ENCODE measurements at places on chromosomes 7 and 10. TPM values are rescaled to one million over a fixed set of nuclear protein-coding genes. Genes with fewer than 3 reads are reported as not detected.

SMKR1 gene
- total RNA-seq, result not detected

LIPN gene
- total RNA-seq, result not detected

SP4 gene
- total RNA-seq, result 8.6 TPM

- no peaks in the 10 kb centered on the region for H3K36me3 ChIP-seq
- DNase-seq, result no peak
These were observed 9.7 kb downstream of the TBRG4 start for GRCh38 chr7:45101748-45102147.

- H3K27me3 ChIP-seq, result no peaks in the 10 kb centered on the region
- H3K27ac ChIP-seq, result no peak overlapping the region
- no peak for DNase-seq
These were observed 10.3 kb upstream of the STK17A start for GRCh38 chr7:43572516-43573049.

- DNase-seq, result no peak
- H3K27me3 ChIP-seq, result no peaks in the 10 kb centered on the region
- H3K36me3 ChIP-seq, result no peaks in the 10 kb centered on the region
- no peak overlapping the region for H3K4me3 ChIP-seq
- H3K4me1 ChIP-seq, result no peaks in the 10 kb centered on the region
- no peak overlapping the region for H3K27ac ChIP-seq
These were observed 87.2 kb downstream of the PHF14 start for GRCh38 chr7:11060893-11061292.

GRCh38 chr10:56240471-56240870 is 120.6 kb downstream of the ZWINT start:
- H3K36me3 ChIP-seq, result no peaks in the 10 kb centered on the region
- H3K4me3 ChIP-seq, result no peak overlapping the region
- H3K27me3 ChIP-seq, result no peaks in the 10 kb centered on the region
- no peaks in the 10 kb centered on the region for H3K4me1 ChIP-seq

DNA sequence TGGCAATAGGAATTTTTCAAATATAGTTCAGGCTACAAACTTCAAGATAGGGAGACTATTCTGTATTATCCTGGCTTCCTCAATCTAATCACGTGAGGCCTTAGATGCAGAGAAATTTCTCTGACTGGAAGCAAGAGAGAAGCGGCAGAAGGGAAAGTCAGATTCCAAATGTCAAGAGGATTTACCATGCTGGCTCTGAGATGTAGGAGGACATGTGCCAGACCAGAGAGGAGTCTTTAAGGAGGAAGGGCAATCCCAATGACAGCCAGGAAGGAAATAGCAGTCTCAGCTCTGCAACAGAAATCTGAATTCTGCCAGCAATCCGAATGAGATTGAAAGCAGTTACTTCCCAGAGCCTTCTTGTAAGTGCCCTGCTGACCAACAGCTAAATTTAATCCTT is 57.4 kb downstream of the NUTM2E start:
- H3K27me3 ChIP-seq, result no peaks in the 10 kb centered on the region
- no peak for DNase-seq
- no peaks in the 10 kb centered on the region for H3K4me1 ChIP-seq
- H3K36me3 ChIP-seq, result no peaks in the 10 kb centered on the region
- H3K27ac ChIP-seq, result no peak overlapping the region

GRCh38 chr7:158861004-158861787 is 4.8 kb downstream of the DYNC2I1 start:
- DNase-seq, result no peak
- no peaks in the 10 kb centered on the region for H3K27me3 ChIP-seq
- H3K36me3 ChIP-seq, result no peaks in the 10 kb centered on the region

- no peaks in the 10 kb centered on the region for H3K36me3 ChIP-seq
- H3K4me1 ChIP-seq, result no peaks in the 10 kb centered on the region
- H3K27me3 ChIP-seq, result no peaks in the 10 kb centered on the region
- no peak overlapping the region for H3K4me3 ChIP-seq
- no peak for DNase-seq
These were observed 85.8 kb downstream of the MKX start for GRCh38 chr10:27659786-27660185.

DNA sequence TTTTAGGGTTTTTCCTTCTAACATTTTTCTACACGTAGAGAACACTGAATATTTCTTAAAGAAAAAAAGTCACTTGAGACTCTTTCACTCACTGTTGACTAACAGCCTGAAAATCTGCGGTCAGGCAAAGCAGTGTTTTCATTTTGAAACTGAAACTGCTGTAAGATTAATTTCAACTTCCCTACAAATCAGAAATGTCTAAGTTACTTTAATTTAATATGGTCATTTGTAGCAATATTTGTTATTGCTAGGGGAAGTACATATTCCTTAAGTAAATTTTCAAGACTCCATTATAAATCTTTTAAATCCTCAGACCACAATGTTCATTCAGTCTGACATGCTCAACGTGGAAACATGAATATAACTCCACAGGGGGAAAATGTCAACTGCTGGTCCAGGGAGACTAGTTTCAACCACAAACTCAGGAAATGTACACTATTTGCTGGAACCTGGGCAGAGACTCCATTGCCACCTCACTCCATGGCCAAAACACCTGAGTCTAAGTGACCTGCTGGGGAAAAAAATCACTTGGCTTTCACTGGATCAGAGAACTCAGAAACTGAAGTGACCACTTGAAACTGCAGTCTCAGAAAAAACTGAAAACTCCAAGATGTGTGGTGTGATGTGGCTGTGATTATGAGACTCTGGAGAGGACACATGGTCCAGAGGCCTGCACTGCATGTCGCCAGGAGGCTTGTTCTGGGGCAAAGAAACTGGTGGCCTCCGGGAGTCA is 161.2 kb downstream of the TAX1BP1 start:
- H3K36me3 ChIP-seq, result no peaks in the 10 kb centered on the region
- H3K27ac ChIP-seq, result peak overlapping the region; percentile 19
- peak overlapping the region; percentile 20 for H3K4me3 ChIP-seq
- no peaks in the 10 kb centered on the region for H3K27me3 ChIP-seq

GRCh38 chr10:114653926-114654325 is 4.1 kb downstream of the ABLIM1 start:
- H3K27me3 ChIP-seq, result no peaks in the 10 kb centered on the region
- no peaks in the 10 kb centered on the region for H3K36me3 ChIP-seq
- peaks cover 3% of the 10 kb centered on the region for H3K4me1 ChIP-seq
- DNase-seq, result no peak
- H3K27ac ChIP-seq, result no peak overlapping the region

DNA sequence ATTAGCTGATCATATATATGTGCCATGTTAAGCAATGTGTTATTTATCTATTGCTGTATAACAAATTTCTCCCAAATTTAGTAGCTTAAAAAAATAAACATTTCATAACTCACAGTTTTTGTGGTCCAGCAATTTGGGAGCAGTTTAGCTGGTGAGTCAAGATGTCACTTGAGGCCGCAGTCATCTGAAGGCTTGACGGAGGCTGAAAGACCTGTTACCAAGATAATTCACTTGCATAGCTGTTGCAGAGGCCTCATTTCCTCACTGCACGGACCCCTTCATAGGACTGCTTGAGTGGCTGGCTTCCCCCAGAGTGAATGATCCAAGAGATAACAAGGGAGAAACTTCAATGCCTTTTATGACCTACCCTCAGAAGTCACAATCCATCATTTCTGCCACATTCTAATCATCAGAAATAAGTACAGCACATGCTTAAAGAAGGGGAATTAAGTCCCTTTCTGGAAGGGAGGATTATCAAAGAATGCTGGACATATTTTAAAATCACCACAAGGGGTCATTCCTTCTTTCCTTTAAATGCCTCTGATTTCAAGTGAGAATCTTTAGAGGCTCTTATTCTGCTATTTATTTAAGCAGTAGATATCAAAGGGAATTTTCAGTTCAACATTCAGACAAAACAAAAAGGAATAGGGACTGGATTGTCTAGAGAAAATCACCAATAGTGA is 10.5 kb upstream of the SRPK2 start:
- H3K27ac ChIP-seq, result no peak overlapping the region
- H3K4me3 ChIP-seq, result no peak overlapping the region
- no peak for DNase-seq
- H3K27me3 ChIP-seq, result no peaks in the 10 kb centered on the region
- H3K36me3 ChIP-seq, result no peaks in the 10 kb centered on the region

Data from vagina (tissue), 2 donors.